ENCODE measurements at places on chromosomes 7 and 10.

DNA sequence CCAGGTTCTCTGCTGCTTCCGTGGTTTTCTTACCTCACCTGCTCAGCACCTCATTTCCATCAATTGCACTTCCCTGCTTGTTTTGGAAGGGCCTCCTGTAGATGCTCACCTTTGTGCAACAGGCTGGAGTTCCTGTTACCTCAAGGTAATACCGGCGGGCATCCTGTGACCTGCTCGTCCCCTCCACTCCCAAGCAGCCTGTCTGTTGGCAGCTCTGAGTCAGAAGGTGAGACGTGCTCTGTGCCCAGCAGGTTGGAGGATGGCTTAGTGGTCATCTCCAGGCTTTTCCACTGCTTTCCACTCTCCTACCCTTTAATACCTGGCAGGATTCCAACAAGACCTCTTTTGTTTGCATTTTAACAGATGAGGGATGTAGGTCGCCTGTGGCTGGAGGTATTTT, 86.0 kb downstream of the CAMK1D start:
- DNase-seq: no peak

DNA sequence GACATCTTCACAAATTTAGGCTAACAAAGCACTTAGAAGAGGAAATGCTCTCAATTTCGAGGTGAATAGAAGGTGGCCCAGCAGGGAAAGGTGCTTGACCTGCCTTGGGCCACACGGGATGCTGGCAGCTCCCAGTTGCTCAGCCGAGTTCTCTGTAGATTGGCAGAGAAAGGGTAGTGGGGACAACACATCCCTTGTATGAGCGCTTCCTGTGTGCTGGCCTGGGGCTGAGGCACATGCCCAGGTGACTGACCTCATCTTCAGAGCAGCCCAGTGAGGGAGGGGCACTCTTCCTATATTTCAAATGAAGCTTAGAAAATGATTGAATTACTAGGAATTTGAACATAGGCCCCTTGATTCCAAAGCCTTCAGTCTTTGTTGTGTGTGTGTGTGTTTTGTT, 20.2 kb downstream of the BAG3 start:
- no peak for DNase-seq

GRCh38 chr10:43230909-43231522, 35.8 kb downstream of the RASGEF1A start:
- no peak for DNase-seq

DNA sequence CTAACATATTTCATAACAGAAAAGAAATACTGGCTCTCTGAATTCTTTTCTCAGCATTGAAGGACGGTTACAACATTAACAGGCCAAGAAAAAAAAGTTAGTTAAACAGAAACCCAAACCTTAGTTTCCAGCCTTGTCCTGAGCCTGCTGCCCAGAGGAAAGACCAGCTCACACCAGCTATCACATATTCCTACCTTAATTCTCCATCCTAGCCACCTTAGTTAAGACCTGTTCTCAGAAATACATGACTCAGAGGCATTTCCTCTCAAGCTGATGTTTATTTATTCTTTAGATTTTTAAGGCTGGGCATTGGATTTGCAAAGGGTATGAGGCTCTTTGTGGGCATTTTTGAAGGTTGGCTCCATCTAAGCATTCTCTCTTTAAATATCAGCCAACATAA, 34.3 kb upstream of the ADAM12 start:
- no peak for DNase-seq

DNA sequence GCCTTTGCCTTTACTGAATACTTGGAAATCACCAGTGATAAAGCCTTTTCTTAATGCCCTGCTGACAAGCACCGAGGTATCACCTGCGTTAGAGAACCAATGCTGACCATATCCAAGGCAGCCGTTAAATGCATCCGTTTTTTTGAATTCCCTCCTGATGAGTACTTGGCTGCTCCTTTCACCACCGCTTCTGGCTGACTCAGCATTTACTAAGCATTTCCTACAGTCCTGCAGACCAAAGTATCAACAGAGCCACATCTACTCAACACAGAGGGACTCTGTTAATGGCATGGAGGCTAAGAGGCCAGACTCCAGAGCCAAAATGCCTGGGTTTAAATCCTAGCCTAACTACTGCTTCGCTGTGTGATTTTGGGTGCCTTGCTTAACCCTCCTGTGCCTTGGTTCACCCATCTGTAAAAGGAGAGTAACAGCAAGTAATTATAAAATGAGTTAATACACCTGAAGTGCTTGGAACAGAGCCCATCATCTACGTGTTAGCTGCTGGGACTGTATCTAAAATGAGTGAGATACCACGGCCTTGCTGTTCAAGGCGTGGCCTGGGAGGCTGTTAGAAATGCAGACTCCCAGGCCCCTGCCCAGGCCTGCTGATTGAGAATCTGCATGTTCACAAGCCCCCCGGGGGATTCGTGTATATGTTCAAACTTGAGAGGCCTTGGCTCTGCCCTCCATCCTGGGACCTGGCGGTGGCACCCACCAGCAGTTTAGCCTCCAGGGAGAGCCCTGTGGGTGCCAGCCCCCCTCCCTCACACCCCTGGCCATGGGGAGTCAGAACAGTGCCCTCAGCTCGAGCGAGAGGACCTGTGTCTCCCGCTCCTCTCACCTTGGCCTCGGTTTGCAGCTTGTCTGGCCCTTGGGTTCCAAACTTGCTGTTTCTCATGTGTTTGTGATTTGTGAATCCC, 30.8 kb upstream of the EFCAB10 start:
- no peak for DNase-seq

DNA sequence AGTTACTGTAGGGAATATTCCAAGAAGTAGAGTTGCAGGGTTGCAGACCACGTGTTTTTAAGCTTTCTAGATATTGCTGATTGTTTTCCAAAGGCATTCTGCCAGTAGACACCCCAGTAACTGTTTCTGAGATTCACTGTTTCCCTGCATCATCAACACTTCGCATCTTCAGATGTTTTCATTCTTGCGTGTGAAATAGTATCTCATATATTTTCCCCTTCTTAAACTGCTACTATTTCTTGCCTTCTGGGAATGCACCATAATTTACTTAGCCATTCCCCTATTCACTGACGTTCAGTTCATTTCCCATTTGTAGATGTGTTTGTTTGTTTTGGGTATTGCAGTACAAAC, 30.7 kb downstream of the ALOX5 start:
- no peak for DNase-seq

DNA sequence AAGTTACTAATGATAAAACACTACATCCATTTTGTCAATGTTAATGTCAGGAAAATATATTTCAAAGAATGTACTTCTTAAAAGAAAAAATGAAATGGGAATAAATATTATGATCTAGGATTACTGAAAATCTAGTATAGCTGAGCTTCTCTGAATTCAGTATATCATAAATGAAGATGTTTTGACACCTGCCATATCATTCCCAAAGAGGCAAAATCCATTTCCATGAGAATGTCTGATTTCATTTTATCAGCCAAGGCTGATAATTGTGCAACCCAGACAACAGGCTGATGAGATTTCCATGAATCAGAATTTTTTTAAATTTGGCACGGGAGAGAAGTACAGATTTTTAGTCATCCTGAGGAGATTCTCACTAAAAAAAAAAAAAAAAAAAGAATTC, 32.5 kb downstream of the ZFAND4 start:
- DNase-seq: no peak

GRCh38 chr7:93987297-93987696, 16.9 kb downstream of the BET1 start:
- DNase-seq: no peak

- no peak for DNase-seq
Measured at GRCh38 chr7:13641714-13642113, 347.8 kb downstream of the ETV1 start.

GRCh38 chr7:18770822-18771221, 275.3 kb downstream of the HDAC9 start:
- DNase-seq: no peak

DNA sequence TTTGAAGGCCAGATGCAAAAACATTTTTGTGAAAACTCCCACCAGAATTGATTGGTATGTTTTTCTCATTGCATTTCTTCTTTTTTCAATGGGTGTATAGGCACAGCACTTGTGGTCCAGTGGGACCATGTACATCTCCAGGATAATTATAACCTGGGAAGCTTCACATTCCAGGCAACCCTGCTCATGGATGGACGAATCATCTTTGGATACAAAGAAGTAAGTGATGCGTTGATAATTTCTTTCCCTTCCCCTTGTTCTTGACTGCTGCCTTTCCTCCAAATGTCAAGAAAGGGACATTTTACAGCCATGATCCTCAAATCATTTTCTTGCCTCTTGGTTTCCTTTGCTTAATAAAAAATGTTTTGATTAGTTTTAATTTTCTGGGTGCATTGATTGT, 331.5 kb downstream of the PLXDC2 start:
- no peak for DNase-seq

- DNase-seq: no peak
Measured at GRCh38 chr7:83546586-83546985, 102.4 kb downstream of the SEMA3E start.

- DNase-seq: no peak
Measured at GRCh38 chr7:32047801-32048200, 22.4 kb downstream of the PDE1C start.

DNA sequence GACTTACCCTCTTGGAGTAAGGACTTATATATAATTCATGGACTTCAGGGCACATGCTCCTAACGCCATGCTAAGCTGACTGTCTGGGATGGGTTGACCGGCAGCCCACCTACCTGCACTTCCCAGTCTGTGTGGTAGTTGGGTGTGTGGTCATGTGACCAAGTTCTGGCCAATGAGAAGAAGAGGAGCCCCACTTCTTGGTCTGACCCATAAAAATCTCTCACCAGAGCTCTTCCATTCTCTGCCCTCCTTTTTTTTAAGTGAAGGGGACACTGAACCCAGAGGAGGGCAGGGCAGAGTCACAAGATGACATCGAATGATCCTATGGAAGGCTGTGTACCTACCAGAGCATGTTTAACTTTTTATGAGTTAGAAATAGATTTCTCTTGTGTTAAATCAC, 370.1 kb downstream of the FRMD4A start:
- no peak for DNase-seq

GRCh38 chr10:132169766-132170560, 16.8 kb upstream of the DPYSL4 start:
- DNase-seq: no peak

GRCh38 chr10:16816830-16817124, 447 bp downstream of the RSU1 start:
- DNase-seq: no peak

- DNase-seq: no peak
Measured at GRCh38 chr7:113550966-113551365, 367.8 kb downstream of the PPP1R3A start.

DNA sequence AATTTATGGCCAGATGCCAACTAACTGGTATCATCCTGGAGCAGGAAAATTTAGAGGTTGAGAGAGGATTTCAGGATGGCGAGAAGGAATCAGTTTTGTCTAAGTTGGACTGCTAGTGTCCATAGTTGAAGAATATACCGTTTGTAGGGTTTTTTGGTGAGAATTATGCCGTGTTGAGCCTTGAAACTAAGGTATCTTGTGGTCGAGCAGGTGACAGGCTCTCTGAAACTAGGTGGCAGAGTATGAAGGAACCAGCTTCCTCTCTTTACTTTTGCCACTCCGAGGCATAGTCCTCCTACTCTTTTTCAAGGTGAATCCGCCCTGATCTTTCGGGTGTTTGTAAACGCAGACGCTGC, 9.7 kb downstream of the MDFIC start:
- DNase-seq: no peak

DNA sequence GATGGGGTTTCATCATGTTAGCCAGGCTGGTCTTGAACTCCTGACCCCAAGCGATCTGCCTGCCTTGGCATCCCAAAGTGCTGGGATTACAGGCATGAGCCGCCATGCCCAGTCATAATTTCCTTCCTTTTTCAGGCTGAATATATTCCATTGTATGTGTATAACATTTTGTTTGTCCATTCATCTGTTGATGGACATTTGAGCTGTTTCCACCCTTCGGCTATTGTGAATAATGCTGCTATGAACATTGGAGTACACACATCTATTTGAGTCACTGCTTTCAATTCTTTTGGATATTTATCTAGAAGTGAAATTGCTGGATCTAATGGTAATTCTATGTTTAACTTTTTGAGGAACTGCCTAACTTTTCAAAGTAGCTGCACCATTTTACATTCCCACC, 34.6 kb downstream of the TLX1 start:
- DNase-seq: no peak

- DNase-seq: no peak
Measured at GRCh38 chr7:98372993-98373392, 27.9 kb downstream of the BAIAP2L1 start.

DNA sequence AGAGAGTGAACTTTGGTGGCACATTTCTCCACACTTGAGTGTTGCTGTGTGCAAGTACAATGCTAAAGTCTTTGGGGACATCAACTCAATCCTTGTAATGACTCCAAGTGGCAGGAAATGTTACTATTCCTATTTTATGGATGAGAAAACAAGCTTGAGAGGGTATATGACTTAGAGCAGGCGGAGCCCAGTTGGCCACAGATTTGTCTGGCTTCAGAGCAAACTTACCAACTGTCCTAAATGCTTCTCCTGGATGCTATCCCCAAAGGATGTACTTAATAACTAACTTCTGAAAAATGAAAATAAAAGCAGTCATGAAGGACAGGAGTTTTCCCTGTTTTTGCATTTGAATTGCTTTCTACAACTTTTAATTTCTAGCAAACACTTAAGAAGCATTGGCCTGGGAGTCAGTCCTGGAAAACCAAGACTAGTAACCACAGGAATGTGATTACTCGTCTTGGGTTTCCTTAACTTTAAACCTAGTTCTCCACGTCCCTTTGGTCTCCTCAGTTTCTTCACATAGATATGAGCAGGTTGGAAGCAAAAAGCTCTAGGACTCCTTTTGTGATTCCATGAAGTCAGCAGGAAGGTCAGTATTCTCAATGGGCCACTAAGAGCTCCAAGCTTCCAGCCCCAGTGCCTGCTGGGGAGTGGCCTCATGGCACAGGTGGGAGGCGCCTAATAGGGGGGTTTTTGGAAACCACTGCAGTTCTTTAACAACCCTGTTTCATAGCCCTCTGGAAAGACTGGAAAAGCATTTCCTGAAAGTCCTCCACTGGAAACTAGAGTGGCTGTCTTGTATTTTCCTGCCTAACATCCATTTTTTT, 140.8 kb downstream of the GLCCI1 start:
- no peak for DNase-seq

DNA sequence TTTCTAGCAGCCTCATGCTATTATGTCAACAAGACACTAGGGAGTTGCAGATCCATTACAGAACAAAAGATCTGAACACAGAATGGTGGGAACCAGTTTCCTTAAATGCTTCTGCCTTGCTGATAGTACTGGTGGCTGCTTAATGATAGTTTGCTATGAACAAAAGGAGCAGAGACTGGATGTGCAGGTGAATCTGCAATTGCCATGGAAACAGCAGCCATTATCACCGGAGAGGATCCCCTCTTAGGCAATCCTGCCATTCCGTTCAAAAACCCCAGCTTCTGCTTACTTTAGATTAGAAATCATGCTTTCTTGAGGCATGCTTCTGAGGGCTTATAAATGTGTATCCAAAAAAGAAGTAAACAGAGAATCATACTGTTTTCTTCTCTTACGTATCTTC, 80.0 kb upstream of the PRKAR2B start:
- DNase-seq: no peak

GRCh38 chr7:78993341-78993740, 460.1 kb downstream of the MAGI2 start:
- no peak for DNase-seq

Measured in GDM1 (cell line).